ENCODE measurements at places on chromosomes 16 and 17.
A peak's percentile ranks its signal among the peaks of the same experiment; 100 is the strongest.

- no peak for DNase-seq
Observed at GRCh38 chr17:42042598-42043319, 7.6 kb downstream of the C17orf113 start.

DNA sequence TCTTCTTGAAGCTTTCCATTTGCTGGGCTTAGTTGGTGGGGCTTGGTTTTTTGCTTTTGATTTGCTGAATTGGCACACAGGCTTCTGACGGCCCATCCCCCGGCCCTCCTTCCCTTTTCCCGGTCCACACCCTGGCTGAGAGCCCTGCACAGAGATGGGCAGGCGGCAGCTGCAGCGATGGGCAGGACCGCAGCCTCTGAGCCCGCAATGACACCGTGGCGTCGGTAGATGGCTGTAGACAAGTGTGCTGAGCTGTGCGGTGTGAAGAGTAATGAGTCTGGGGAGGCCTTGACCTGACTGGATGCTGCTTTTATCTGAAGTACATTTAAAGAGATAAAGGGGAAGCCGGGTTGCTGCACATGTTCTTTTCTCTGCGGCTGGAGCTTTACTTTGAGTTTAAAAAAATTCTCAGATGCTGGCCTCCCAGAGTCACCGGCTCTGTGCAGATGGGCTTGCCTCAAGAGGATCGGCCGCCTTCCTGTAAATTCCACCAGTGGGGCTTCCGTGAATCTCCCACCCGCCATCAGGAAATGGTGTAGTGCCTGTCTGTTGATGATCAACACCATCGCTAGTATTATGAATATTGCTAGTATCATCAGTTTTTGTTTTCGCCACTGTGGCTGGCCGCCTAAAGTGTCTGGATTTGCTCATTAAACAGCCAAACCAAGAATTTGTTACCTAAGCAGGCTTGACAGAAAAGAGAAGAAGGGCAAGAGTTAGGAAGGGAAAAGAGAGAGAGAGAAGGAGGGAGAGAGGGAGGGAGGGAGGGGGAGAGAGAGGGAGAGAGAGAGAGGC is 245.6 kb upstream of the RBFOX1 start:
- peak; percentile 80 for DNase-seq

- DNase-seq, result no peak
Observed at GRCh38 chr17:17126131-17127110, 79.7 kb downstream of the PLD6 start.

DNA sequence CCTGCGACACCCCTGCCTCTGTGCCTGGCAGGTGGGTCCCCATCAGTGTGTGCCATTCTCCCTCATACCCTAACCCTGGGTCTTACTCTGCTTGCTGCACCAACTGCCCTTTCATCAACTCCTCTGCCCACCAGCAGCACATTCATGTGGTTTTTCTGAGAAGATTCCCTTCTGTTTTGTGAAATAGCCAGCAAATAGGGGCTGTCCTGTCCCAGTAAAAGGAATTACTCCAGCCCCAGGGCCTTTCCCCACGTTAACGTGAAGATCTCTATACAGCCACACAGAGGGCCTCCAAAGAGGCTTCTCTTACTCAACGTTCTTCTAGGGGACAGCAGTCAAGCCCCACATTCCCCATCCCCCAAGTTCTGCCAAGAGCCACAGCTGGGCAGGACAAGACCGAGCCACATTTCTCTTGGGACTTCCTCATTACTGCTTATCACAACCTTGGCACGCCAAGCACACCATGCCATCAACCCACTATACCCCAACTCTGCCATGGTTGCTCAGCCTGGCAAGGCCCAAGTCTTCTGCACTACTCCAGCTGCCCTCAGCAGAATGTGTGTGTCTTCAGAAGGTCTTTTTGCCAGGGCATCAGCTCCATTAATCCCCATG is 18.7 kb upstream of the CCL2 start:
- no peak for DNase-seq

DNA sequence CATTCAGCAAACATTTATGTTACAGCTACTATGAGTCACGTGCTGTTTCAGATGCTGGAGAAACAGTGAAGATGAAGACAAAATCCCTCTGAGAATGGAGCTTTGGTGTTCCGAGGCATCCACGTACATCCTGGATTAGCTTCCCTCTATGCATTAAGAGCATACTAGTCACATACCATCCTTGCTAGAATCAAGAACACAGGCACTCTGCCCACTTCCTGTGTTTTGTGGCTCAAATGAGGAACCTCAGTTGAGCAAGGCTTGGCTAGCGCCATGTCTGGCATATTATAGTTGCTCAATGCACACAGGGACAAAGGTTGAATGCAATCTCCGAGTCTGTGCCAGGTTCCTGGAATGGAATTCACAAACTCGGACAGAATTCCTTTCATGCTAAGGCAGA is 297.5 kb downstream of the XYLT1 start:
- DNase-seq, result no peak

DNA sequence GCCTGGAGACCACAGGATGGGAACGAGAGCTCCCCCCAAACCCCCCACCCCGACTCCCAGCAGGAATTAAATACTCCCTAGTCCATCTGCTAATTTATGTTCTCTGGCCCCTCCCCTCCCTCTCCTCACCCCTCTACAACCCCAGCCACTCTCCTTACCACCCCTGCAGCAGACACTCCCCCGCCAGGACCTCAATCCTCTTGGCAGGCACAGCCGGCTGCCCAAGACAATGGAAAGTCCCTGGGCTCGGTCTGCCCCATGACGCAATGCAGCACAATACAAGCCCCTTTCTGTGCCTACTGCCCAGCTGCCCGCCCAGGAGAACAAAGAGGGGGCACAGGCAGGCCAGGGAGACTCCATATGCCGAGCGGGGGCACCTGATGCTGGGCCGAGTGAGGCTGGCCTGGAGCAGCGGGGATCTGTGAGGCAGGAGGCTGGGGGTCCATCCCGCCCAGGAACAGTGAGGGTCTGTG is 30.3 kb upstream of the CDC42EP4 start:
- DNase-seq, result peak; percentile 95

DNA sequence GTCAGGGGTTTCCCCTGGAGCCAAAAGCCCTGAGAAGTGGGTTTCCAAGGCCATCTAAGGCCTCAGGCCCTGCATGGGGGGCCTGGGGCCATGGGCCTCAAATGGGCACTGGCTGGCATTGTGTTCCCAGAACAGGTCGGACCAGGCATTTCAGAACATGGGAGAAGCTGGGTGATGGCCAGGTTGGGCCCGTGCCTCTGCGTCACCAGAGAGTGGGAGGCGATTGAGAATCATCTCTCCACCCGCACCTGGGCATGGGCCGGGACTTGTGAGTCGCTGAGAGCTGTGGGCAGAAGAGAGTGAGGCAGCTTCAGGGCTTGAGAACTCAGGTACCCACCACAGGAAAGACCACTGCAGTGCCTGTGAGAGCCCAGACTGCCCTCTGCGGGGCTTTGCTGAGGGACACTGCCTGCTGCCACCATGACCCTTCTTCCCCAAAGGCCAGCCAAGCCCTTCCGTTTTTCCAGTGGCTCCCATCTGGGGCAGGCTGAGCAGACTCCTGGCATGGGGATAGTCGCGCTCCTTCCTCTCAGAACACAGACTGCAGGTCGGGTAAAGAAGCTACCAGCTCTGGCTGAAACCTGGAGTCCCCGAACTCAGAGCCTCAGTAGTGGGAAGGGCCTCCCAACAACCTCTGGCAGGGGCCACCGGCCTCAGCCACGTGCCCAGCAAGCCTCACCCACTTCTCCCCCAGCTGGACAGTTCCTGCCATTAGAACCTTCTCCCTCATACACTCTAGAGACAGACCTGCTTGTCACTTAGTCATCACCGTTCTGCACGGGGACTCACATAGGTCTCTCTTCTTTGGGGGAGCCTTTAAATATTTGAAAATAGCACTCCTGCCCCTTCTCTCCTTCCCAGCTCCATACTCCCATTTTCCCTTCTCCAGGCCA is 1.6 kb downstream of the RAB11FIP4 start:
- no peak for DNase-seq

Measured in eye (tissue), 1 donor.